Stimulated activated CD4-positive, alpha-beta T cell treated with anti-CD3 and anti-CD28 coated beads, Interleukin-1b, Interleukin-23, amount 100 ng/mL, for 4 hours (primary cell): ENCODE measurements at places on chromosomes 2 and 18.

DNA sequence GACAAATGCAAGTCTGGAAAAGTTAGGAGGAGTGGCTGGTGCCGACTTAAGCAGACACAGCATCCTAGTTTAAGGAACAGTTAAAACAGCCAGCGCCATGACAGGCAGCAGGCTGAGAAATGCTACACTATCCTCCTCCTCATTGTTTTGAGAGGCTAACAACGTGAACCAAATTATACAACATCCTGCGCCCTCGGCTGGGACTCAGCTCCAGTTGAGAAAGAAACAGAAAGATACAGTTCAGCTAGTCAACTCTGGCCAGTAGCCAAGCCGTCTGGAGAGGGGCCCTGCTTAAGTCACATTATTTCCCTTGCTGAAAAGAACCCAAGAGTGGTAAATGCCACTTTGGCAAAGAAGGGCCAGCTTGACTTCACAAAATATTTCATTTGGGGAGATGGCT lies 90.2 kb downstream of the BCL11A start:
- DNase-seq, result no peak

- DNase-seq, result no peak
These were observed 26.7 kb downstream of the POLI start for GRCh38 chr18:54296062-54296461.

- no peak for DNase-seq
These were observed 58.4 kb downstream of the ALPK2 start for GRCh38 chr18:58570360-58571064.

DNA sequence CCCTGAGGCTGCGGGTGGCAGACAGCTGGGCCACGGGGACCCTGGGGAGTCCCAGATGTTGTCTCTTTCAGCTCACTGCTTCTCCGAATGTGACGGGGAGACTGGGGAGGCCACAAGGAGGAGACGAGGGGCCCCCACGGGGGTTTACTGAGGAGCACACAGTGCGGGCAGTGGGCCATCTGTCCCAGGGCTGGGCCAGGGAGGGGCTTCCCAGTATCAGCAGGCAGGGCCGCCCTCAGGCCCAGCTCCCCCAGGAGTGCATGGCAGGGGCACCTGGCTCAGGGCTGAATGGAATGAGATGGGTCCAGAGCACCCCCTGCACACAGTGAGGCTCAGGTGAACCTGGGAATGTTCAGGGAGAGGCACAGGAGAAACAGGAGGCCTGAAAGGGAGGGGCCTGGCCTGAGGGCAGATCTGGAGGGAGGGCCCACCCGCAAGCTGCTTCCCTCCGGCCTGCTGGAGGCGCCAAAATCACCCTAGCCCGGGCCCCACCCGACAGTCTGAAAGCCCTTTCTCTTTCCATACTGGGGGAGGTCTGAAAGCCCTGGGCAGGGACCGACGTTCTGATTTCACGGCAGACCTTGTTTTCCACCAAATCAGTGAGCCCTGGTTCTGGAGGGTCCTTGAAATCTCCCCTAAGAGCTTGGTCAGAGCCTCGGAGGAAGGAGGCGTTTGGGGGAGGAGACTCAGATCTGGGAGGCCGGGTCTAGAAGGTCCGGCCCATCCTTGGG lies 35.5 kb upstream of the PTMA start:
- DNase-seq, result no peak

- no peak for DNase-seq
These were observed 721 bp downstream of the FHOD3 start for GRCh38 chr18:36298126-36298741.

- no peak for DNase-seq
These were observed 22.9 kb downstream of the GPR35 start for GRCh38 chr2:240648155-240648649.

- no peak for DNase-seq
These were observed 255.7 kb downstream of the DSEL start for GRCh38 chr18:67260841-67261240.

DNA sequence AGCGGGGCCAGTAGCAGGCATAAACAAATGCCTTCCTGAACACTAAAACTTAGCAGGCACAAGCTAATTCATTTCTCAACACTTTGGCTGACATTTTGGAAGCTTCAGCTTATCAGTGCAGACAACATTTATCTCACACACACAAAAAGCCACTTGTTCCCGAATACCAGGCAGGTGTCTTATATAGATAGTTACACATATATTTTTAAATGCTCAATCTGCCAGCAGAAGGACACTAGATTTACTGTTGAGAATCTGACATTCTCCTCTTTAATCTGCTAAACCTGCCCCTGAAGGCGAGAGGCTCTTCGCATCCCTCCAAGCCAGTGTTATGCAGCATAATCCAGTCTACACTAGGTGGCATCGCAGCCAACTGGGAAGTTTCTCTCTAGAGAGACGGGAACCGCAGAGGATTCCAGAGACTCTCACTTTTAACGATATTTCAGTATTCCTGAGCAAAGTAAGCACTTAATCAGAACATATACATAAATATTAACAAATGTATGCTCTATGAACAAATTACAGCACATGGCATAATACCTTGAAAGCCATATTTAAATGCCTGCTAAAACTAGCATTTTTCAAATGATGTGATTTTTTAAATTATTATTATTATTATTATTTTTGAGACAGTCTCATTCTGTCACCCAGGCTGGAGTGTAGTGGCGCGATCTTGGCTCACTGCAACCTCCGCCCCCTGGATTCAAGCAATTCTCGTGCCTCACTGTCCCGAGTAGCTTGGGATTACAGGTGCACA lies 90.2 kb upstream of the SCG2 start:
- DNase-seq, result no peak

DNA sequence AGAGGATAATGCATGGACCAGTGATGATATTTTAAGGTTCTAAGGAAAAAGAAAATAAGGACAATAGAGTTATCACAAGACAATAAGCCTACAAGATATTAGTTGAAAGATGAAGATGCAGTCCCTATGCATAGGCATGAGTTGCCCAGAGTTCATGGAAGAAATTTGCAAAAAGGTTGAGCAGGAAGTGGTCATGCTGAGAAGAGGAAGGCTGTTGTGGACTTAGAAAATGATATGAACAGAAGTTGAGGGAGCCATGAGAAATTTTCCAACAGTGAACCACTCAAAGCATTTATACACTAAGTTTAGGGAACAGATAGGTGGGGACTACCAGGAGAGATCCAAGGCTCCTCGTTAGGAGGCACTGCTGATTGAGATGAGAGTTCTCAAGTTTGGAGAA lies 3.5 kb downstream of the OSBPL6 start:
- no peak for DNase-seq

DNA sequence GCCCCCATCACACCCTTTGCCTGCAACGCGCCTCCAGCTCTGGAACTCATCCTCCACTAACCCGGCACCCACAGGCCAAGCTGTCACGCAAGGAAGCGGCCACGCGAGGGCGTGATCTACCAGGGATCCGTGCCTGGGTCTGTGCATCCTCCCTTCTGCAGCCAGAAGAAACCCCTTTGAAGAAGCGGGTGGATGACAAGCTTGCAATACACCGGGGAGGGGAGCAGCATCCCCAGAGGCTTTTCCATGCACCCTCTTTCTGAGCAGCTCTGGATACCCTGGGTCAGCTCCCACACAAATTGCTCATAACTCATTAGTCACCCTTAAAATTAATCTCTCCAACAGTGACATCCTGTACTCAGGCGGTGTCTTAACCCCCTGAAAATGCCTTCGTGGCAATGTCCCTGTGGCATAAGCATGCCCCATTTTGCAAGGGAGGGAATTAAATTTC lies 47.6 kb downstream of the PDCL3 start:
- DNase-seq, result peak; percentile 69

DNA sequence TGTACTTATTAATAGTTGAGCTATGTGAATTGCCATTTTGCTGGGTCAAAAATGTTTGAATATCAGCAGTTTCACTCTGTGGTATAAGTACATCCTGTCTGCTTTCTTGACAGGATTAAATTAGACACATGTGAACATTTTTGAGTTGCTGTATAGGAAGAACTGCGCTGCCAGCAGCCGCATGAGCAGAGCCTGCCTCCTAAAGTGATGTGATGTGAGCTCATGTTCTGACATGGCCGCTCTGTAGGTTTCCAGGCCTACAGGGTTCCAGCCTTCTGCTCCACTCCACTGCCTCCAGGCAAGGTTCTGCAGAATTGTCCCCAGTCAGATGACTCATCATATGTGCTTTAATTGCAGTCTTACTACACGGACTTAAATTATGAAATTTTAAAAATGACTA lies 119.7 kb upstream of the NFATC1 start:
- no peak for DNase-seq

DNA sequence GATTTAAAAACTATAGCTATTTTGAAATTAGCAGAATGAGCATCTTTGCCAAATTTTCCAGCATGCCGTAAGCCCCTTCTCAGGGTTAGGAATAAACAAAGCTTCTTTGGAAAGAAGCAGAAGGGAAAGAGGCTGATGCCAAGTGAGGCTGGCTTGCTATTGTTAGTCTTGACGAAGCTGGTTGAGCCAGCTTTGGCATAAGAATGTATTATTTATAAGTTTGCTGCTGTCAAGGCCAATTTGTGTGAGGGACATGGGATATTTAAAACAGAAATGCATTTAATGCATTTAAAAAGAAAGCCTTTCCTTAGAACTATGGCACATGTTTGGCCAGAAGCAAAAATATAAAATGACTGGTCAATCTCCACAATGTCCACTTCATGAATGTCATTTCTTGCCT lies 52.5 kb upstream of the TTN start:
- no peak for DNase-seq

DNA sequence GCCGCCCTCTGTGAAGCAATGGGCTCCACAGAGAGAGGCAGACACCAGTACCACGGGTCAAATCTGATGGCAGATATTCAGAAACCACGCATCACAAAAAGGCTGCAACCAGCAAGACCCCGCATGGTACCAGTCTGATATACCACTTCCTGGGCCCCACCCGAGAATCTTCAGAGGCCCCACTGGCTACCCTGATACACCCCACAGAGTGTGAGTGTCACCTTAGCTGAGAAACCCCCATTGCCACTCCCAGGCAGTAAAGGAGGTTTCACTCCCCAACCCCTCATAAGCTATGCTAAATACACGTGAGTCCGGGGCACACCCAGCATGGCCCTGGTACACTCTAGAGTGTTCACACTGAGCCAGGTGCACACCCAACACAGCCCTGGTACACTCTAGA lies 160.0 kb downstream of the EIPR1 start:
- DNase-seq, result no peak

- no peak for DNase-seq
These were observed 88.8 kb downstream of the EPAS1 start for GRCh38 chr2:46385786-46386577.

DNA sequence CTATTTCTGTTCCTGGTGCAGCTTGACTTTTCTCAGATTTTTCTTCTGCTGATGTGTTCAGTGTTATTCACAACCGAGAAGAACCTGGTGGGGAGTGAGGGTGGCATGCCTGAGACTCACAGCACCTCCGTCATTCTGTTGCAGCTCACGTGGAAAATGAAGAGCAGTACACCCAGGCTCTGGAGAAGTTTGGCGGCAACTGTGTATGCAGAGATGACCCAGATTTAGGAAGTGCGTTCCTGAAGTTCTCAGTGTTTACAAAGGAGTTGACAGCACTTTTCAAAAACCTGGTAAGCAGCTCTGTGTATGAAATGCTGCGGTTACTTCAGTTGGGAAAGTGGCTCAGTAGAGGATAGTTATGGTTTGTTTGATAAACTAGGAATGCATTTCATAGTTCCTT lies 90.5 kb downstream of the ASAP2 start:
- no peak for DNase-seq

DNA sequence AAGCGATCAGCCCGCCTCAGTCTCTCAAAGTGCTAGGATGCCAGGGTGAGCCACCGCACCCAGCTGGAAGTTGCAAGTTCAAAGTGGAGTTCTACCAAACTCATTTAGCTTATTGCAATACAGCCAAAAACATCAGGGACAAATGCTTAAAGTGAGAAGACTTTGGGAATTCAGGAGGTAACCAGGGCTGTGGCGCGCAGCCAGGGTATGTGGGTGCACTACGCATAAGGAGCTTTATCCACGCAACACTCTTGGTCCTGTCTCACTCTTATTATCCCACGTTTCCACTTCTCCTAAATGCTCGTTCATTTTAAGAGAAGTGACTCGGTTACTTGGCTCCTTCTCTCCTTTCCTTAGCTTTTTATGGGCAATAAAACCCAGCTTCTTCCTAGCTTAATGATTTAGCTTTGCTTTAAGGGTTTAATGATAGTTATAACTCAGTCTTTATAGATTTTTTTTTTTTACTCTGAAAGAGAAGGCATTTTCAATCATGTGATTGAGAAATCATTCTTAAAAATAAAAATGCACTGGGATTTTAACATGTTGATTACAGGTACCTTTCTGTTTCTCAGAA lies 199.8 kb downstream of the KCNE4 start:
- DNase-seq, result no peak

DNA sequence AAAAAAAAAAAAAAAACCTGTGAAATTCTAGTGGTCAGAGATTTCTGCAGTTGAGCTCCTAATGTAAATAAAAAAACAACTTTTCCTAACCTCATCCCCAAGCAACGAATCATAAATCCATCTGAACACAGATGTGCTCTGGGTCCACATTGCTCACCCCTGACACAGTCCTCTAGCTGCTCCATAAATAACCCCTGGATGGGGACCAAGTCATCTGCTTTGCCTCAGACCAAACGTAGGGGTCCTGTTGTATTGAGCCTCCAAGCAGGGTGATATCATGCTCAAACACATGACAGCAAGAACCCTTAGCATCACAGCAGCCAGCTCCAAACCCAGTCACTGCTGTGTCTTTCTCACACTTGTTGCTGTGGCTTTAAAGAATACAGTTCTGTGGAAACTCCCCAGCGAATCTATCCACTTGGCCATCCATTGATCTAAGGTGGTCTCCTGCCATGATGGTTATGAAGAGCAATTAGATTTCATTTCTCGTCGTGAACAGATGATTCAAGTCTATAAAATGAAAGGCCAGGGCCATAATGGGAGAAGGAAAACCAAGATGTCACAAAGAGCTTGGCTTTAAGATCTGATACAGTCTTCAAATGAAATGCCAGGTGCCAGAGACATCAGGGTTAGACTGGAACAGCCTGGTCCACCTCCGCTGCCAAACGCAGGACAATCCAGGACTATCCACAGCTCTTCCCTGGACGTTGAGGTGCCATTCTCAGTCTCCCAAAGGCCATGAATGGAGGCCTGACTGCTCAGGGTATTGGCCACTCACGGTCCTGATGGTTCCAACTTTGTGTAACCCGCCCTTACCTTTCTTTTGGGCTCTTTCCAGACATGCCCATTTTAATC lies 39.0 kb downstream of the TBC1D8 start:
- no peak for DNase-seq

- no peak for DNase-seq
These were observed 42.7 kb upstream of the ODC1 start for GRCh38 chr2:10490806-10491291.

DNA sequence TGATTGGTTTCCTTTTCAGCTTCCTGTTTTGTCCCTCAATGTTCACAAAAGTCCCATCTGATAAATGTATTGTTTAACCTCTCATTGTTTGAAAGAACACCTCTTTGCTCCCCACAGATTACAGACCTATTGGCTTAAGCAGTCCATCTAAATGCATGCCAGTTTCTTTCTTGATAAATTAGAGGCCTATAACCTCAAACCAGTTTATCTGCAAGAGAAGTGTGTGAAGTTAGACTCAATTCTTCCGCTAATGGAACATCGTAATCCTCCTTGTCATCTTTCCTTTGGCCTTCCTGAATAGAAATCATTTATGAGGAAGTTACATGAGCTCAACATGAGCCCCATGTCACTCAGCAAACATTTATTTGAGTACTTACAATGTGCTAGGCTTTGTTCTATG lies 74.0 kb downstream of the FRZB start:
- no peak for DNase-seq
